Esophagus muscularis mucosa (tissue), 4 donors: ENCODE measurements at places on chromosomes 1 and 21. TPM values are rescaled to one million over a fixed set of nuclear protein-coding genes. Genes with fewer than 3 reads are reported as not detected.

PLA2G2D gene
- total RNA-seq = not detected

PER3 gene
- 43.2 TPM for total RNA-seq

ACTN2 gene
- total RNA-seq = 16.2 TPM

DTL gene
- total RNA-seq = 0.17 TPM

OR14I1 gene
- total RNA-seq = not detected

NDUFS5 gene
- 335 TPM for total RNA-seq

PCAT6 gene
- total RNA-seq = not detected

PWP2 gene
- 1.9 TPM for total RNA-seq

DNA sequence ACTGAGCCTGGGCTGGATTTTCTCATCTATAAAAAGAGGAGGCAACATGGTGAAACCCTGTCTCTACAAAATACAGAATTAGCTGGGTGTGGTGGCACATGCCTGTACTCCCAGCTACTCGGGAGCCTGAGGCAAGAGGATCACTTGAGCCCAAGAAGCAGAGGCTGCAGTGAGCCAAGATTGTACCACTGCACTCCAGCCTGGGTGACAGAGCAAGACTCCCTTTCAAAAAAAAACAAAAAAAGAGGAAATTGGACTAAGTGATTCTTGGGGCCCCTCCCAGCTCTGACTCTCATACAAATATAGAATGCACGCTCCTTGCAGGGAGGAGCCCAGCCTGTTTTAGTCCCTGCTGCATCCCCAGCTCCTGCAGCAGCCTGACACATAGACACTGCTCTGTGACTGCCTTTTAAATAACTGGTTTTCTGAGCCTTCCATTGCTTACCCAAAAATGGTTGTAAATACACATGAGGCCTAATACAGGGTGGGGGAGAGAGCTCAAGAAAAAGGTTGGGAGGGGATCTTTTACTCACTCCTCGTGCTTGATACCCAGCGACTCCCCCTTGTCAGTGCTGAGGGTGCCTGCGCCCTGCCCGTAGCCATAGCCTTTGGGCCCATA is 17.2 kb downstream of the CSRP1 start:
- no peaks in the 10 kb centered on the region for H3K27me3 ChIP-seq
- H3K4me1 ChIP-seq = peaks cover 100% of the 10 kb centered on the region
- H3K36me3 ChIP-seq = peaks cover 57% of the 10 kb centered on the region
- no peak for DNase-seq
- H3K27ac ChIP-seq = peak overlapping the region; percentile 98

DNA sequence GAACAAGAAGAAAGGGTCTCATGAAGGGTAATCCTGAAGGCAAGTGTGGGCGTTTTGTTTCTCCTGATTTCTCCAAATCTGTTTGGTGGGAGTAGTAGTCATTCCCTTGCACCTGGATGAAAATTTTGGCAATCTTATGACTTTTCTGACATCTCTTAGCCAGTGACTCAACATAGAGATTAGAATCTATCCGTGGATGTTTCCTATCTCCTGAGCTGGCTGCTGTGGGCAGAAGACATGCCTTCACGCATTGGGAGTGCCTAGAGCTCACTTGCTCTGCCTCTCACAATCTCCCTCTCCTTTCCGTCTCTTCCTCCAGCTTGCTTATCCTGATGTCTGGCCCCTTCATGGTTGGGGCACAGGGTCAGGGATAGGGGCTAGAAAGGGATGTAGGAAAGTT is 174.2 kb upstream of the NFIA start:
- no peaks in the 10 kb centered on the region for H3K27me3 ChIP-seq
- peaks cover 21% of the 10 kb centered on the region for H3K4me1 ChIP-seq
- H3K36me3 ChIP-seq = no peaks in the 10 kb centered on the region
- no peak overlapping the region for H3K27ac ChIP-seq
- no peak overlapping the region for H3K4me3 ChIP-seq

- H3K27ac ChIP-seq = no peak overlapping the region
- H3K4me3 ChIP-seq = no peak overlapping the region
- H3K27me3 ChIP-seq = no peaks in the 10 kb centered on the region
- no peak for DNase-seq
- H3K4me1 ChIP-seq = peaks cover 25% of the 10 kb centered on the region
Measured at GRCh38 chr1:156198831-156199349, 5.0 kb downstream of the SLC25A44 start.

DNA sequence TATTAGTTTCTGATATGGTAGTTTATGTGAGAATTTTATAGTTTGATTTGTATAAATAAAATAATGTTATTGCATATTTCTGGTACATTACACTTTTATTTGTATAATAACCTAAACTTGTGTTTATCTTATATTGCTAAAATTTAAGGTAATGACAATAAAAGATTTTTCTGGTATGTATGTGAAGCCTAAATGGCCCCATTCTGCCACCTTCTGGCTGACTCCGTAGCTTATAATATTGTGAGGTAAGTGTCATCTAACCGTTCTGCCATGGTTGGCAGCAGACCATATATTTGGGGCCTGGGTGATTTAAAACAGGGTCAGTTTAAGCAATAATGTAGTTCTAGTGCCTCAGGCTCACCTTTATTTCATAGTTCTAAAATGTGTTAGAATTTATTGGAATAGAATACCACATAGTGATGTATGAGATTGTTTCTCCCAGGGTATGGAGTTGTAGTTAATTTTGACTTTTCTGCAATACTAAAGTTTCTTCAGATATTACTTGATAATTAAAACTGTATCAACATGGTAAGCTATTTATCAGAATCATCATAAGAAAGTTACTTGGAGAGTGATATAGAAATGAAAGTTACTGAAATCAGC is 21.2 kb upstream of the PRKACB start:
- H3K4me3 ChIP-seq = no peak overlapping the region
- no peaks in the 10 kb centered on the region for H3K36me3 ChIP-seq
- no peak for DNase-seq

- H3K4me1 ChIP-seq = peaks cover 55% of the 10 kb centered on the region
- DNase-seq = no peak
- peak overlapping the region; percentile 99 for H3K27ac ChIP-seq
Measured at GRCh38 chr1:91885213-91885715, 687 bp downstream of the TGFBR3 start.

GRCh38 chr1:62142496-62142895 is 52.2 kb upstream of the L1TD1 start:
- no peak overlapping the region for H3K4me3 ChIP-seq
- no peaks in the 10 kb centered on the region for H3K4me1 ChIP-seq
- H3K27ac ChIP-seq = no peak overlapping the region
- H3K36me3 ChIP-seq = no peaks in the 10 kb centered on the region
- DNase-seq = no peak
- no peaks in the 10 kb centered on the region for H3K27me3 ChIP-seq

GRCh38 chr1:114468047-114468446 is 43.0 kb downstream of the TRIM33 start:
- H3K27me3 ChIP-seq = no peaks in the 10 kb centered on the region
- no peak for DNase-seq
- H3K4me1 ChIP-seq = peaks cover 16% of the 10 kb centered on the region
- no peak overlapping the region for H3K4me3 ChIP-seq
- no peaks in the 10 kb centered on the region for H3K36me3 ChIP-seq

DNA sequence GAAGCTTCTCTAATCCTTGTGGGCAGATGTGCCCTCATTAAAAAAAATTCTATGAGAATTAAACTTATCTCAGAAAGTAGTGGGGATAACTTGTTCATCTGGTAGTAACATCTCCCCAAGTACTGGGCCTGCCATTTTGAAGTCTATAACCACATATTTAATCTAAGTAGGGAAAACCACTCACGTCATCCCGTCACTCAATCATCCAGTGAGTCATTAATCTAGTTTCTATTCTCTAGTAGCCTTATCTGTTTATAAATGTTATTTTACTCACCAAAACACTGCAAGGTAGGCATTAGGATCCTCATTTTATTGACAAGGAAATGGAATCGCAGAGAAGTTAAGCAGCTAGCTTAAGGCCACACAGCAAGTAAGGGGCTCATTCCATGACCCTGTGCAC is 221.9 kb downstream of the ATG4C start:
- no peak overlapping the region for H3K27ac ChIP-seq
- no peaks in the 10 kb centered on the region for H3K36me3 ChIP-seq
- no peaks in the 10 kb centered on the region for H3K4me1 ChIP-seq
- no peaks in the 10 kb centered on the region for H3K27me3 ChIP-seq
- no peak overlapping the region for H3K4me3 ChIP-seq

DNA sequence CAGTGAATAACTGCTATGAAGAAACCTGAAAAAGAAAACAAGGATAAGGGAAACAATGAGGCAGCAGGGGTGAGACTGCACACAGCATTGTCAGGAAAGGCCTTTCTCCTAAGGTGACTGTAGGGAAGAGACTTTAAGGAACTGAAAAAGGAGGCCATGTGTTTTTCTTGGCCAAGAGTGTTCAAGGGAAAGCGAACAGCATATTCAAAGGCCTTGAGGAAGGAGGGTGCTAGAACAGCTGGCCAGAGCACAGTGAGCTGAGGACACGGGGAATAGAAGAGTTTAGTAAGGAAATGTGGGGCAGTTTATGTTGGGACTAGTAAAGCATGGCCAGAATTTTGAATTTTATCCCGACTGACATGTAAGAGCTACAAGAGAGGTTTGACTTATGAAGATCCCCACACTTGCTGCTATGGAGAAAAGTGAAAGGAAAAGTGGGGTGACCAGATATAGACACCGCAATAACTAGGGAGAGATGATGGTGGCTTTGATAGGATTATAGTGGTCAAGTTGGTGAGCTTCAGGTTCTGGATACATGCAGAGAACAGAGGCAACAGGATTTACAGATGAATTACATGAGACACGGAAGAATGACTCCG is 1.4 kb downstream of the RWDD2B start:
- H3K27ac ChIP-seq = no peak overlapping the region
- peaks cover 21% of the 10 kb centered on the region for H3K4me1 ChIP-seq
- H3K36me3 ChIP-seq = no peaks in the 10 kb centered on the region
- H3K27me3 ChIP-seq = no peaks in the 10 kb centered on the region
- H3K4me3 ChIP-seq = peak overlapping the region; percentile 83
- no peak for DNase-seq

- H3K4me1 ChIP-seq = no peaks in the 10 kb centered on the region
- H3K27me3 ChIP-seq = no peaks in the 10 kb centered on the region
- H3K36me3 ChIP-seq = no peaks in the 10 kb centered on the region
Measured at GRCh38 chr1:30008998-30009657, 714.3 kb downstream of the MATN1 start.
